NCI-H82 (cell line): ENCODE measurements at places on chromosomes 1 and 21.

DNA sequence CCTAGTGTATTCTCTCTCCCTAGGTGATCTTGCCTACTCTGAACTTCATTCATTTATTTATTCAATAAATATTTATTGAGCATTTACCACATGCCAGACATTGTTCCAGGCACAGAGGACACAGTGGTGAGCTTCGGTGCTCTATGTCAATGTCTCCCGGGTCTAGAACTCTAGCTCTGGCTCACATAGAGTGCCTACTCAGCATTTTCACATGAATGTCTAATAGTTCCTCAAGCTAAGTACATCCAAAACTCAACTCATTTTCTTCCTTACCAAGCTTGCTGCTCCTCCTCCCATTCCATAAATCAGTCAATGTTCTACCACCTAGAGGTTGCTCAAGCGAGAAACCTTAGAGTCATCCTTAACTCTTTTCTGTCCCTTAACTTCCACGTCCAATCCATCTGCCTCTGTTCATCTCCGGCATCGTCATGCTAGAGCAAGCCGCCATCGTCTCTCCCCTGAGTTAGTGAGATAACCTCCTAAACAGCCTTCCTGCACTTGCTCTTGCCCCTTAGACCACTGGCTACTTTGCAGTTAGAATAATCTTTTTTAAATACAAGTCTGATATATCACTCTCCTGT is 67.5 kb downstream of the TMEM53 start:
- no peak for DNase-seq

DNA sequence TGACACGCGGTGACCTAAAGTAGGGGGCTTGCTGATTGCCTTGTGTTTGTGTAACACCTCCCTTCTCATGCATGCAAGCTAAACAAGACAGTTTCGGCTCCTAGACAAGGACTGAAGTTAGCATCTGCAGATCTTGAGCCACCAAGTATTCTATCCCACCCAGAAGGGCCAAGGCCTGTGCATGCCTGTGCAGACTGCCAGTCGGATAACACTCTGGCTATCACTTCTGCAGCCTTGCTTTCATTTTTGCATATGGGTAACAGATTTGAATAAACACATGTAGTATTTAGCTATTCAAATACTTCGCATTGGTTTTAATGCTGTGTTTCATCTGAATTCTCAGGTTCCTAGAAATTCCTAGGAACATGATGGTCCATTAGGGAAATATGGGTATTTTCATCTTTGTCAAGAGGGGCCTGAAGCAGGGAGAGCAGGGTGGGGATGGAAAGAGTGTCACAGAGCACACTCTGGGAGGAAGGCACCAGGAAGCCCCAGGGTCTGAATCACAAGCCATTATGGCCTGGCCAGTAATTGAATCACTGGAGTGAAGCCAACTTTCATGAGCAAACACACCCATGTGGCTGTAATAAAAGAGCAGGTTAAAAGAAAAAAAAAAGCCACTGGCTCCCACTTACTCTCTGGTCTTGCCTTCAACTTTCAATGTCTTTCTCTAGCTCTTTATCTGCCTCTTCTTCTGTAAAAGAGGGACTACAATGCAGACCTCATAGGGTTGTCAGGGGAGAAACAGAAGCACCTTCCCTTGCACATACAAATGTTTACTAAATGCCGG is 28.3 kb downstream of the GADD45A start:
- peak; percentile 70 for DNase-seq

- DNase-seq = peak; percentile 99
Measured at GRCh38 chr1:201702936-201703335, 126.0 kb upstream of the IPO9 start.

- no peak for DNase-seq
Measured at GRCh38 chr1:205493241-205494085, 11.0 kb upstream of the CDK18 start.

DNA sequence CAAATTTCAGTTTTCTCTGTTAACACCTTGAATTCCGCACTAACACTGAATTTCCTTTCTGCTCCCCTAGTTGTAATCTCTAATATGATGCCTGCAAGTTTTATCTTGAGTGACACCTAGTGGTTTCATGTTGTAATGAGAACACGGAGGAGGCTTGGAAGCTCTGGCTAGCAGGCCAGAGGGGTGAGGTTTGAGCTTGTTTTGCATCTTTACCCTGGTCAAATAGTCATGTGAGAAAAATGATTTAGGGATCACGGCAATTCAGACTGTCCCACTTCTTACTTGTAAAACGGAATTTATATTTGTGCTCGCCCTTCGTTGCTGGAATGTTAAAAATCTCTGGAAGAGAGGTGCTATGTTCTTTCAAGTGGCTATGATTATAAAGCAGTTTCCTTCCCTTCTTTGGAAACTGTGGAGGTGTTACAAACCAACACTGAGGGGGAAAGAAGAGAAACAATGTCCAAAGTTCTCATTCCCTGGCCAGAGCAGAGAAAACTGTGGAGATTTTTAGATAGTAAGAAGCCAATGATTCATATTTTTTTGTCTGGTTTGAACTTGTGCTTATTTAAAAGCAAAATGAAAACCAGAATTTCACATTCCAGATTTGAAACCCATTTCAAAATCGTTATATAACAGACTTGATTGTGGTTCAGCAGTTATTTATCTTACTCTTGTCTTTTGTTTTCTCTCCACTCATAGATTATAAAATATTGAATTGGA is 5.3 kb upstream of the MROH9 start:
- DNase-seq = peak; percentile 81

- DNase-seq = no peak
Measured at GRCh38 chr1:94156096-94156625, 35.2 kb upstream of the ABCA4 start.

- no peak for DNase-seq
Measured at GRCh38 chr1:59703226-59703917, 111.4 kb upstream of the HOOK1 start.

- no peak for DNase-seq
Measured at GRCh38 chr1:247442164-247442563, 15.7 kb downstream of the OR2B11 start.

GRCh38 chr1:81797701-81798100 is 3.0 kb upstream of the ADGRL2 start:
- no peak for DNase-seq

DNA sequence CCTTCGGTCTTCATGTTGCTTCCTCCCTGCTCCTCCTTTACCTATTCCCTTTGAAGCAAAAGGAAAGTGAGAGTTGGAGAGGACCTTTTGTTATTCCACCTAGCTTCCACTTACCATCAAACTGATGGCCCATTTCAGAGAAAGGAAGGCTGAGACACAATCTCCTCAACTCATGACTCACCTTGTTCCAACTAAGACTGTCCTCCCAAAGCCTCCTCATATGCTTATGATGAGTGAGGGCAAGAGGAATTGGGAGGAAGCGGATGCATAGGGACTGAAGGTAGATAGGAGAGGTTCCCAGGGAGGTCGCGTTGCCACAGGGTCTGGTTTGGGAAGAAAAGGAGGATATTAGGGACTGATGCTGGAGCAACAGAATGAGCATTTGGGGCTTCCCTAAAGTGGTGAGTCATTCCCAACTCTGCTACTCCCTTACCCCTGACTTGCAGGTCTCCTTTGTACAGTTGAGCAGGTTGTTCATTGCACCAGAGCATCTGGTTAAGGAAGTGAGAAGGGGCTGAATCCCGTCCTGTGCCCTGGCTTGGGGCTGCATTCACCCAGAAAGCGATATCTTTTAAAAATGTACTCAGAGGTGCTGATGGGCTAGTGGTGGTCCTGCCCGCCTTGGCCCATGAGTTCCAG is 35.0 kb downstream of the LGR6 start:
- no peak for DNase-seq

GRCh38 chr1:26417111-26417759 is 6.6 kb downstream of the LIN28A start:
- DNase-seq = peak; percentile 97

GRCh38 chr1:233188061-233188460 is 107.5 kb downstream of the PCNX2 start:
- no peak for DNase-seq

GRCh38 chr1:160197231-160197630 is 6.9 kb downstream of the CASQ1 start:
- no peak for DNase-seq

DNA sequence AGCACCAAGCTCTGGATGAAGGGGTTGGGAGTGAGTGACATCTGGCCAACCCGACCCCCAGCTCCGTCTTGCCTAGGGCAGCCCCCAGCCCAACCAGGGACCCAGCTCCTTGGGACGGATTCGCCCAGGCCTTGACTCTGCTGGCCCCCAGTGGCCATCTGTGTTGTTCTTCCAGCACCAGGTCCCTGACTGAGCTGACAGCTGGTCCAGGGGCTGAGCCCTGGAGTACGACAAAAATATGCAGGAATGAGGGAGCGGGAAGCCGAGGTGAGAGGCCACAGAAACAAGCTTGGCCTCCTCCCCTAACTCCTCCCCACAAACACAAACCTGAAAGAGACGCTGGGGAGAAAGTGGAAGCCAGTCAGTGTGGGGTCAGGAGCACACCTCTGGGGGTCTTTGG is 55.0 kb upstream of the PAX7 start:
- DNase-seq = peak; percentile 82

DNA sequence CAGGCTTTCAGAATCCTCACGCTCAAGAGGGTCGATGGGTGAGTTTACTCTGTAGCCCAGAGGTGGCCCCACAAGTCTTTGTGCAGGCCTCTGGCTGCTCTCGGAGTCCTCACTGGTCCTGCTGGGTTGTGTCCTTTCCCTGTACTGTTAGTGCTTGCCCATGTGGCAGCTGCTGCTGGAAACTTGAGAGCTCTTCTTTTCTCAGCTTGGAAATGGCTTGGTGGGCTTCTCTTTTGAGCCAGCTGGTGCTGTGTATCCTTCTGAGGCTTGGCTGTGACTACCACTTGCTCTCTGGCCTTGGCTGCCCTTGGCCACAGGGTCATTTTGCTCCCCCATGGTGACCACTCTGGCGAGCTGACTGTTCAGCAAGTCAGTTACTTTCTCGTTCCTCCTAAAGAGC is 82.2 kb upstream of the LMO4 start:
- DNase-seq = no peak

DNA sequence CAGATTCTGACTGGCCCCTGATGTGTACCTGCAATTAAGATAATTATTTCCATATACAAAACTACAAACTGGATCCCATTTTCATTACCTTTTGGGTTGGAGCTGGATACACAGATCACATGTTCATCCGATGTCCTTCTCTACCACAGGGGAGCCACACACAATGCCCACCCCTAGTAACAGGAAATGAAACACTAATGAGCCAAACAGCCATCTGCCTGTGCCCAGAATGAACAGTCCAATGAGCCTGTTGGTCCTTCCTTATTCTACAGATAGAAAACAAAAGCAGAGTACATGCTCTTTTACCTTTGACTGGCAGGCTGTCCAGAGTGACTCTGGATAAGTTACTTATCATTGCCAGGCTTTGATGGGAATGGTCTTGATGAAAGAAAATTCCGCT is 68.6 kb downstream of the SIPA1L2 start:
- DNase-seq = no peak

- peak; percentile 75 for DNase-seq
Measured at GRCh38 chr1:37793773-37794371, at the start of gene MANEAL. MANEAL (plus strand) TSS chr1:37793847; CDS start chr1:37794183, 336 bp downstream.

DNA sequence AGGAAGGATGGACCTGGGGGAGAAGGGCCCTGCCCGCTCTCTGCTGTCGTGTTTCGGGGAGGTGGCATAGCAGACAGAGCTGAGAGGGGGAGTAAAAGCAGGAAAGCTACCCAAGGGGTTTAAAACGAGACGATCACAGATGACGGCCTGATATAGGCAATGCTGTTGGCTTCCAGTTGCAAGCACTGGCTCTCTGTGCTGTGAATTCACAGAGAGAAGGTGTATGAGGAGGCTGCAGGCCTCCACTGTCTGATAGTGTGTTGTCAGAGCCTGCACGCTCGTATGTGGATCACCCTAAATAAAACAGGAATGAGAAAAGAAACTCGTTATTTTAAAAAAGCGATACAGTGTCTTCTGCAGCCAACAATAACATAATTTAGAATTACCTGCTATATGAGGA is 57.4 kb downstream of the LGR6 start:
- DNase-seq = no peak

GRCh38 chr1:151809985-151810556 is 4.9 kb upstream of the LINGO4 start:
- no peak for DNase-seq

GRCh38 chr1:94218332-94218731 is 19.1 kb downstream of the ARHGAP29 start:
- no peak for DNase-seq

- DNase-seq = no peak
Measured at GRCh38 chr1:62012836-62013235, 181.8 kb upstream of the L1TD1 start.
